ENCODE measurements at places on chromosomes 3 and 15.

GRCh38 chr15:81098861-81099651 lies 35.0 kb upstream of the CFAP161 start:
- DNase-seq = no peak

DNA sequence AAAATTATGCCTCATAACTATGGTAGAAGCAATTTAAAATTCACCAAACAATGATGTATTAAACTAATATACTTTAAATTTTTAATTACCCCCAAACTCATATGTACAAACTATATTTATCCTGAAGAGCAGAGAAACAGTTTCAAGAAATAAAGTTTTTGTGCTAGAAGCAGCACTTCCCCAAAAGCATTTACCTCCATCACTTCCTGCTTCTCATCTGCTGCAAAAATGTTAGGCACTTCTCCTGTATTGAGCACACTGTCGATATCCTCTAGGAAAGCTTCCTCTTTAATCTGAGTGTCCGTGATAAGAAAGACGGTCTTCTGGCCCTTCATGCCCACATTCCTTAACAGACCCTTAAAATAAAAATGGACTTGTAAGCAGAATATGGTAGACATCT lies 101.5 kb upstream of the ASB14 start:
- no peak for DNase-seq

- DNase-seq = no peak
These were observed 14.8 kb downstream of the ABCF3 start for GRCh38 chr3:184200825-184201224.

DNA sequence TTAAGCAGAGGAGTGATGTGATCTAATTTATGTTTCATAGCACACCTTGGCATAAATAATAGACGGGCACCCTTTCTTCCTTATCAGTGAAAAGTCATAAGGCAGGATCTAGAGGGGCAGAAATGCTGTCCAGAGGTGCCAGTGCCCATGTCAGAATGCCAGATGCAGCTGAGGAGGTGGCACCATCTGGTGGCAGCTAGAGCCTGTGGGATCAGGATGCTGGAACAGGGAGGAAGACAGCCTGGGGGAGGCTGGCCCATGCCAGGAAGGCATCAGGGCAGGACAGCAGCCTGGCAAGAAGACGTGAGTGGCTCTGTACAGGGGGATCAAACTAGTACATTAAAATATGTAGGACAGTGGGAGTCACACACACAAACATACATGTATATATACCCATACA lies 16.5 kb downstream of the MYH15 start:
- peak; percentile 39 for DNase-seq

DNA sequence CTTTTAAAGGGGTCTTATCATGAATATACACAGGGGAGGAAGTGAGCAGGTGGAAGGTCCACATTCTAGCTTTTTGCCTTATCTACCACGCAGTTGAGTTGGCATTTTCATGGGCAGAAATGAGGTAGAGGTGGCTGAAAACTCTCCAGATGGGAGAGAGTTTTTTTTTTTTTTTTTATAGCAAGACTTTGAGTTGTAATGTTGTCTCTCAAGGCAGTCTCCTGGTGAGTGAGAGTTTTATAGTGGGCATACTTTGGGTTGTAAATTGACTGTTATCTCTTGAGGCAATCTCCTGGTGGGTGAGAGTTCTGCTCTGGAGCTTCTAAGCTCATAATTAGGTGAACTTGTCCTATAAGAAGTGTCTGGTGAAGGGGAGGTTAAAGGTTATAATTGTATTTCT lies 191.7 kb upstream of the NAALADL2 start:
- no peak for DNase-seq

DNA sequence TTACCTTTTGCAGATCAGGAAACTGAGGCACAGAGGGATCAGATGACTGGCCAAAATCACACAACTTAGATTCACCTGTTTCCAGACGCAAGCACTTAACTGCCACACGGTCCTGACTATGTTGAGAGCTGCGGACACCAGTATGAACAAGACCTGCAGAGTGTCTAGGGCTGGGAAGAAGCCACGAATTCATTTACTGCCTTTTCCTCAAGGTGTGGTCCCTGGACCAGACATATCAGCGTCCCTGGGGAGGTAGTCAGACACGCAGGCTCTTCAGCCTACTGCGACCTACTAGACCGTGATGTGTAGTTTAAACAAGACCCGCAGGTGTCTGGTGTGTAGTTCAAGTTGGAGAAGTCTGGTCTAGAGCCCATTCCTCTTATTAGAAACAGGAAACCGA lies 541 bp upstream of the SLC6A11 start:
- no peak for DNase-seq

DNA sequence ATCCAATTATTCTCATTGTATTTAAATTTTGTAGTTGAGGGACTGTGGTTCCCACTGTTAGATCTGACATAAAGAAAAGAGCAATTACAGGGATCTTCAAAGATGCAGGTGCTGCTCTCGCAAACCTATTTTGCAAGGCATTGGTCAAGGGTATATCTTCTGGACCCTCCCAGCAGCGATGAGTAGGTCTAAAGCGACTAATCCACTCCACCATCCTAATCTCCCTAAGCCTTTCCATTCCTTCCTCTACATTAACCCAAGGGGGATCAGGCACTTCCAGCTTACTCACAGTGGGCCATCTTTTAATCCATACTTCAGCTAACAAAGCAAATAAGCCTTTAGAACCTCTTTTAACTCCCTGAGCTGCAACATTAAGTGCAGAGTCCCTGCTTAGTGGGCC lies 37.0 kb upstream of the CPOX start:
- DNase-seq = no peak

DNA sequence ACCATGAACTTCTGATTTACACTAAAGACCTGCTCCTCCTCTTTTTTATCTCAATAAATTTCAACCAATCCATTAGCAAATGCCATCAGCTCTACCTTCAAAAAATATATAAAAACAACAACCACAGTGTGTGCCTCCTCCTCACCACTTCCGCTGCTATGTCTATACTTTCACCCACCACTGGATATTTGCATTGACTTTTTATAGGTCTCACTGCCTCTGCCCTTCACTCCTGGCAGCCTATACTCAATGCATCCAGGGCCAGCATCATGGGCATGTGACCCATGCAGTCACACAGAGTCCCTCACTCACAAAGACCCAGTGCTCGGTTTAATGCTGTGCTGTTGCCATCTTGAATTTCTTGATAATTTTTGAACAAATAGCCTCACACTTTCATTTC lies 53.5 kb upstream of the CCDC54 start:
- no peak for DNase-seq

DNA sequence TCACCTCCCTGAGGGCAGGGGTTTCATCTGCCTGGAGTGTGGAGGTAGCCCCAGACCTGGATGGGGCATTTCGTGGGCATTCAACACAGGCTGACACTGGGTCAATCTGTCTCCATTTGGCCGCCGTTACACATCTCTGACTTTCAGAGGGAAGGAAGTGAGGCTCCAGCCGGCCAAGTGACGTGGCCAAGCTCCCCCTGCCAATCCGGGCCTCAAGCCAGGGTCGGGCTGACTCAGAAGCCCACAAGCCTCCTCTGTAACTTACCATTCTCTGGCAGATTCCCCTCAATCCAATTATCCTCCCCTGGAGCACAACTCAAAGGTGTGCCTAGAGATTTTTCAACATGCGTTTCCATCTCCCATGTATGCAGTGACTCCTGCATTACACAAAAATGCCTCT lies 227.6 kb downstream of the KLF13 start:
- DNase-seq = peak; percentile 34

DNA sequence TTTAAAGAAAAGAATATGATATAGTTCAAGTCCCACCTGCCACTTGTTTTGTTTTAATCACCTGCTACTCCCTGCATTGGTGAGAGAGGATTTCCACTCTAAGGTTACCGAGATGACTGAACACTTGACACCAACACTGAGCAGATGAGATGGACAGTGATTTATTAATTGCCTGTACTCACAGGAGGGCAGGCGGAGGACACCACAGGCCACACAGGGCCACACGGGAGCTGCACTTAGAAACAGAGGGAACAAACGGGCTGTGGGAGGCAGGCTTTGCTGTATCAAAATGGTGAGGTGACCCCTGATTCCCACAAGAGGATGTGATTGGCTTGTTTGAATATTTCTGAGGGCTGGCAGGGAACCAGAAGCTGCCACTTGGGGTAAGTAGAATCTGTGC lies 10.8 kb downstream of the MINAR1 start:
- no peak for DNase-seq

DNA sequence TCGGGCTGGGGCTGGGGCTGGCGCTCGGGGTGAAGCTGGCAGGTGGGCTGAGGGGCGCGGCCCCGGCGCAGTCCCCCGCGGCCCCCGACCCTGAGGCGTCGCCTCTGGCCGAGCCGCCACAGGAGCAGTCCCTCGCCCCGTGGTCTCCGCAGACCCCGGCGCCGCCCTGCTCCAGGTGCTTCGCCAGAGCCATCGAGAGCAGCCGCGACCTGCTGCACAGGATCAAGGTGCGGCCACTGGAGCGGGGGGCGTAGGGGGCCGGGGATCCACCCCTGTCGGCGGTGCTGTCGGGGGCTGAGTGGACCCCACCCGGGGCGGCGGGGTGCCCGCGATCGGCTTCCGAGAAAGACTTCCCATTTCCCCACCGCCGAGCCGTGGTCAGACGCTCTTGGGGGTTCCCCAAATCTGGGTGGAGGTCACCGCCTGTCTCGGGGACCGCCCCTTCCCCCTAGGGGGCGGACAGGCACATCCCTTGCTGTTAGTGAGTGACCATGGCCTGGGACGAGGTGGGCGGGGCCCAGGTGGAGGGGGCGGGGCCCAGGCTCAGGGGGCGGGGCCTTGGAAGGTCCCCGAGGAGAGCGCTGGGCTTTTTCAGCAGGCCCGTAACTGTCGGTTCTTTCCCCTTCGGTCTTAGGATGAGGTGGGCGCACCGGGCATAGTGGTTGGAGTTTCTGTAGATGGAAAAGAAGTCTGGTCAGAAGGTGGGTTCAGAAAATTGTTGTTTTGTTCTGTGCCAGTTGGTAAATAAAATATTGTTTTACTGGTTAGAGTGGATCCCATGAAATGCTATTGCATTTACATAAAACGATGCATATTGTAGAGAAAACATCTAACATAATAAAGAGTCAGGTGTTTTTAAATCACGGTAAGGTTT lies 578 bp downstream of the LACTB start:
- peak; percentile 79 for DNase-seq

- DNase-seq = no peak
These were observed 232.4 kb downstream of the NAALADL2 start for GRCh38 chr3:175091426-175092114.

DNA sequence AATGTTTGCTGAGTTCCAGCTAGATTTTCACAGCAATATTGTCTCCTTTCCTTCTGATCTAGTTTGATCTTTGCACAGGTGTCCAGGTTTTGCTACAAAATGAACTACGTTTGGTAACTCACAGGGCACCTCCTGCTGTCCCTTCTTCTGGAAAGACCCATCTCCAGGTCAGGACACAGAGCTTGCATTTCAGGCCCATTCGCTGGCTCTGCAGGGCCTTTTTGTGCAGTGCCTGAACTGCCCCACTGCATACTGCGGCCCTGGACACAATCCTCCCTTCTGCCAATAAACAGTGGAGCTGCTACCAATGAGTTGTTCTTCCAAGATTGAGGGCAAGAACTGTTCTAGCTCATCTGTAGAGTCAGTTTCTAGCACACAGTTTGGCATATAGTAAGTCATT lies 50.7 kb upstream of the BDH1 start:
- DNase-seq = no peak

DNA sequence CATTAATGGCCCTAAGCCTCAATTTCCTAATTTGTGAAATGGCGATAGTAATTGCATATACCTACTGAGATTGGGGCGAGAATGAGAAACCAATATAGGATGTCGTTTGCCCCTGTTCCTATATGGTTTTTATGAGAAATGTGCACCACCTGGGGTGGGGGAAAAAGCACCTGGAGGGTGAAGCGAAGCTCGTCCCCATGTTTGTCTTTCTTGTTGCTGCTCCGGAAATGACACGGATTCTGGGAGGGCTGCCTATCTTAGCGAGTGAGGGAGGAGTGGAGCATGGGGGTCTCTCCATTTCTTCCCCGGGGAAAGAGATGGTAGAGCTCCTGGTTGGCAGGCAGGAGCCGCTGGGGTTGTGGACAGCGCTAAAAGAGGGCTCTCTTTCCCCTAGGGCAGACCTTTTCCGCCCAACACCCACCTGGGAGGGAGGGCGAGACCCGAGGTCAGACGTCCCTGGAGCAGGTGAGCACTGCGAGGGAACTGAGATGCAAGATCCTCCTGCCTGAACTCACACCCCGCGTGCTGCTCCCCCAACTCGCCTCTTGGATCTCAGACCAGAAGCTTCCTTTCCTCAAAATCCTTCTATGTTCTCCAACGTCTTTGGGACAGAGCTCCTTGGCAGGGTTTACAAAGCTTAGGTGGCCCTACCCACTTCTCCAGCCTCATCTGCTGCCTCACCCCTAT lies 5.6 kb upstream of the BAHD1 start:
- DNase-seq = no peak

GRCh38 chr3:77746892-77747291 lies 707.0 kb downstream of the ROBO2 start:
- DNase-seq = no peak

- peak; percentile 27 for DNase-seq
These were observed 162.5 kb downstream of the FNDC3B start for GRCh38 chr3:172201870-172202236.

- DNase-seq = no peak
These were observed 42.8 kb downstream of the GPR160 start for GRCh38 chr3:170080605-170081004.

DNA sequence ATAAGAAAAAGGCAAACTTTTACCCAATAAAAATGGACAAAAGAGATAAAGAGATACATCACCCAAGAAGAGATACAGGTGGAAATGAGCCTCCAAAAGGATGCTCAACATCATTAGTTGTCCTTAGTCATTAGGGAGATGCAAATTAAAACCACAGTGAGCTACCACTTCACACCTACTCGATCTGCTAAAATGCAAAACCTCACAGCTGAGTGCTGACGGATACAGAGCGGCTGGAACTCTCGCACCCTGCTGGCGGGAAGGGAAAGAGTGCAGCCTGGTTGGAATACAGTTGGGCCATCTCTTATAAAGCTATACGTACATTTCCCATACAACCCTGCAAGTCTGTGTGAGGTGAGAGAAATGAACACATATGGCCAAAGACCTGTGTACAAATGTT lies 78.5 kb upstream of the PRR20G start:
- DNase-seq = no peak

DNA sequence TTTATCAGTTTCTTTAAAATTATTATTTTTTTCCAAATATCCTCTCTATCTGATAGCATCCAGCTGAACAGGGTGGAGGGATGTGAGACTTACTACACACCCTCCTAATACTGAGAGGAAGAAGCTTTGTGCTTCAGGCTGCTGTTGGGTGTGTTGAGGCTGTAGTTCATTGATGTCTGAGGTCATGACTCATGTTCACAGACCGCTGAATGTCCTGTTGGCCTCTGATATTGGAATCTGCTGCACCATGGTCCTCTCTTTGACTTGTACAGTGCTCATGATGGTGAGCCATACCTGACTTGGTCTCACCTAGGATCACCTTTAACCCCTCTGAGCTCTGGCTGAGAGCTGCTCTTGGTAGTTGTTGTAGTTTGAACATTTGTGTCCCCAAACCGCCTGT lies 302.9 kb downstream of the SATB1 start:
- DNase-seq = no peak

All from RKO (cell line).